Activated naive CD8-positive, alpha-beta T cell treated with anti-CD3 and anti-CD28 coated beads, Interleukin-2, amount 50 U/mL, for 16 hours (primary cell): ENCODE measurements at places on chromosomes 6 and 20.

DNA sequence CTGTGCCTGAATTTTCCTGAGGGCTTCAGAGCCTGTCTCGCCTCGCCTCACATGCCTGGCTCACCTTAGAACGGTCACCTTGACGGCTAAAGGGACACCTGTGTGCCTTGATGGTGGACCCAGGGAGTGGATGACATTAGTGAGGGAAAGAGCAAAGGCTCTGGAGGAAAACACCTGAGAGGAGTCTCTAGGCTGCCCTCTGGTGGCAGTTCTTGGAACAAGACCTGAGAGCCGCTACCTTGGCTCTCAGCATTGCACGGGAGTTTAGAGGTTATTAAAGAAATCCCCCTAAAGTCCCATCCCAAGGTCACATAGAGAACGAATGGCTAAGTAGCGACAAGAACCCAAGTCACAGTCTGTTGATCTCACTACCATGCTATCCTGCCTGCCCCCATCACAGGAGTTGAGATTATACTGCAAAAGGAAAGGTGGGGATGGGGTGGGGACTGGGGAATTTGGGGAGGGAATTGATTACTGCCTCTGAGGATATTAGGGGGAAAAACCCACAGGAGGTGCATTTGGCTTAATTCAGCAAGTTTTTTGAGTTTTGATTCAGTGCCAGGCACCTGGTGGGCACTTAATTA lies 7.9 kb upstream of the CDSN start:
- DNase-seq: peak; percentile 53

GRCh38 chr20:56411759-56412472 lies at the start of gene CASS4:
TSS of gene CASS4 (plus strand) at chr20:56412260. CDS start at chr20:56412459, 199 bp downstream.
- DNase-seq: no peak

DNA sequence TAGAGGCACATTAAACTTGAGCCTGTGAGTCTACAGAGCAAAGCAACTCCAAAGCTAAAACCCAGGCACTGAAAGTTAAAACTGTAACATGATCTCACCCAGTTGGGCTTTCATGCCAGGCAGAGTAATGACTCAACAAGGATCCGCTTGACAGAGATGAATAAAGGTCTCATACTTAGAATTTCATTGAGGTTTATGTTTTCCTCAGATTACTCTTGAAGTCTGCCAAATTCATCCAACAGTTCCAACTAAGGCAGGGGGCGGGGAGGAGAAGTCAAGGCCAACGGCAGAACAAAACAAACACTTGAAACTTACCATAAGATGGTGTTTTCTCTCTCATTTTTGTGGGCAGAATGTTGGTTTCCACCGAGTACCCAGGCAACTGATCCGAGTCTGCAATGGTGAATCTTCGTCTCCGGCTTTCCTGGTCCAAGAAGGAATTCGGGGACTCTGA lies 54.0 kb upstream of the IPCEF1 start:
- DNase-seq: no peak

DNA sequence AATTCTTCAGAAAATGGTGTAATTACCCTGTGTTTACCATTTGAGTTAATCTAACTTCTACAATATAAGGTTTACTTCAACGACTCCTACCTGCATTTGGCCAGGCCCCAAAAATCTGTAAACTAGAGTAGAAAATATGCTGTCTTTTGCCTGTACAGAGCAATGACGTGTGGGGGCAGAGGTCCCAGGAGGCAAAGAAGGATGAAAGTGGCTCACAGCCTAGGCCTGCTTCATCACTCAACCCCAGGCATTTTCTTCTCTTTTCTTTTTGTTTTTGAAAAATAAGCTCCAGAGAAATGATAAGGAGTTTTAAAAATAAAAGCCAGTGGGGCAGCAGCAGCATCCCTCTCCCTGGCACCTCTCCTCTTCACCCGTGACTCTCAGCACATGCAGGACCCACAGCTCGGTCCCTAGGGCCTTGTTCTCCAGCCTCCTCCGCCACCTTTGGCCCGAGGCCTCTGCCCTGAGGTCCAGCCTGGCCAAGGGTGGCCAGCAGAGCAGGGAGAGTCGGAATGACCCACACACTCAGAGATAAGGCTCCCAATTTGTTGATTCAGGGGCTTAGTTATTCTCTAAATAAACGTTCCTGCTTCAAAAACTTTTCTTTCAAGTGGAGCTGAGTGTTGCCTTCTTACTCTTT lies 310.3 kb upstream of the RNF24 start:
- no peak for DNase-seq

DNA sequence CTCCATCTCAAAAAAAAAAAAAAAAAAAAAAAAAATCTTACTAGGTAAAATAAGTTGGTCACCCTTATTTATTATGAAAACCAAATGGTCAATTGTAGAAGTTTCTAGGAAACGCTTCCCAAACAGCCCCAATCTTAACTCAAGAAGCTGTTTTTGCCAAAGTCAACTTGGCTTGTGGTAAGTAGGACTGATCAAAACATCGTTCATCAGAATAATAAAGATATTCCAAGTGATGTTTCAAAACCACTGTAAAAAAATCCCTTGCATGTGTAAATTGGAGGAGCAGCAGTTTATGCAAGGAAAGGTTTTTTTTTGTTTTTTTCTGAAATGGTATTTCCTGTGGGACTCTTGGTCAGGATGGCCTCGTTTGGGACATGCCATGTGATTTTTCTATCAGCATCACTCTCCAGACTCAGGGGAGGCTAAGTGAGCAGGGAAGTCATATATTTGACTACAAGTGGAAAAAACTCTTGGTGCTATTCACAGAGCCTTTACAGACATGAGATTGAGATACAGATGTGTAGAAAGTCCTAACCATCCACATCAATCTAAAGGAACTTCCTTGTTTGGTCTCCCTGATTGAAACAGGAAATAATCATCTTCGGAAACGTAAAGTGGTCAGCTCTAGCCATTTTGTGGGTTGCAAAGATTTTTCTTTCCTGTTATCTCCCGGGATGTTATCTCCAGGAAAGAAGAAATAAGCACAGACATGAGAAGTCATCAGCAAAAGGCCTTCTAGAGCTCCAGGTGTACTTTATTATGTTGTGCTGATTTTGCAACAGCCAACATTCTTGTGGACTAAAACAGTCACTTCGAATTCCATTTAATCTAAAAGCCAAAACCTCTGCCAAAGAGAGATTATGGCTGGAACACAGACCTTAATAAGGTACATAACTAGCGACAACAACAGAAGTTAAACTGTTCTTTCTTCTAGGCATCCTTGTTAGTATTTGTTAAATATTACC lies 177.8 kb downstream of the EDN1 start:
- no peak for DNase-seq

GRCh38 chr6:15533379-15534026 lies 129.3 kb downstream of the DTNBP1 start:
- no peak for DNase-seq

DNA sequence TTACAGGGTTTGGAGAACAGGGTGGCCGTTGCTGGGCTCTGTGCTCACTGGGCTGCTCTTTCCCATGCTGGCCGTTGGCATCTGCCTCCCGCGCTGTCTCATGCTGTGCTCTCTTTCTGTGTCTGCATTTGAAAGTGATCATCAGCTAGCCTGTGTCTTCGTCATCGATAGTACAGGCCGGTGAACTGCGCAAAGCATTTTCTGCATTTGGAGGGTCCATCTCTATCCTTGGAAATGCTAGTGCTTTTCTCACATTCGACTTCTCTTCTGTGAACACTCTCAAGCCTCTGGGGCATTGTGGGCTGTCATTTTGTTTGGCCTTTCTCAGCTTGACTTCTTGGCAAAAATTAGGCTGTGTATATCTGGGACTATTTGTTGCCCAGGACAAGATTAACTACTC lies 6.8 kb upstream of the SNHG17 start:
- DNase-seq: no peak

GRCh38 chr6:45614488-45615285 lies 237.0 kb upstream of the SUPT3H start:
- DNase-seq: no peak
